Vagina (tissue), 2 donors: ENCODE measurements at places on chromosomes 7 and 10. TPM values are rescaled to one million over a fixed set of nuclear protein-coding genes. Genes with fewer than 3 reads are reported as not detected.

PLAC9 gene
- 61.4 TPM for total RNA-seq

CDH23 gene
- total RNA-seq = 10.3 TPM

FAM13C gene
- total RNA-seq = 12.8 TPM

CFAP70 gene
- 1.5 TPM for total RNA-seq

SUV39H2 gene
- total RNA-seq = 6.9 TPM

MYO3A gene
- total RNA-seq = 0.25 TPM

CARD11 gene
- total RNA-seq = 2.9 TPM

CYP3A7 gene
- not detected for total RNA-seq

AKR1C8 gene
- total RNA-seq = not detected

OR2A42 gene
- not detected for total RNA-seq

HECW1 gene
- 2.5 TPM for total RNA-seq

SLC16A12 gene
- 3.7 TPM for total RNA-seq

RBP3 gene
- not detected for total RNA-seq

GRM8 gene
- not detected for total RNA-seq

HECTD2 gene
- 13.3 TPM for total RNA-seq

ZNF804B gene
- not detected for total RNA-seq

FGL2 gene
- total RNA-seq = 7.4 TPM

BPGM gene
- total RNA-seq = 9.1 TPM

ARMC3 gene
- not detected for total RNA-seq

CRYGN gene
- not detected for total RNA-seq

POT1 gene
- 30.9 TPM for total RNA-seq

IL2RA gene
- not detected for total RNA-seq

SERPINE1 gene
- total RNA-seq = 14.7 TPM

PRKG1 gene
- total RNA-seq = 17.9 TPM
